A549 treated with CORT108297 at 1 μM for 4 hours (cell line): ENCODE measurements at places on chromosomes 2 and 18. TPM values are rescaled to one million over a fixed set of nuclear protein-coding genes. Genes with fewer than 3 reads are reported as not detected.

The FTCDNL1 gene
- total RNA-seq: 2.2 to 3.2 TPM (median 2.6 TPM) in 5 replicates

The ICOS gene
- not detected in 5 replicates for total RNA-seq

The NR4A2 gene
- 1.7 to 3.3 TPM (median 2.8 TPM) in 5 replicates for total RNA-seq

The CCT7 gene
- total RNA-seq: 572 to 977 TPM (median 585 TPM) in 5 replicates

The ALKAL2 gene
- total RNA-seq: not detected in 5 replicates

The COL3A1 gene
- 0.10 to 0.27 TPM (median 0.26 TPM) in 5 replicates for total RNA-seq

The CCDC85A gene
- 0.08 to 0.20 TPM (median 0.16 TPM) in 5 replicates for total RNA-seq

The CFC1 gene
- not detected in 5 replicates for total RNA-seq

The SERPINB13 gene
- not detected in 5 replicates for total RNA-seq

The HIBCH gene
- total RNA-seq: 13.2 to 19.5 TPM (median 13.6 TPM) in 5 replicates

The PARD3B gene
- total RNA-seq: 0.77 to 1.1 TPM (median 0.93 TPM) in 5 replicates

The PSMA8 gene
- not detected in 5 replicates for total RNA-seq

The LYPD1 gene
- total RNA-seq: 14.0 to 21.5 TPM (median 15.8 TPM) in 5 replicates

The ASB18 gene
- total RNA-seq: not detected in 5 replicates

The COL4A3 gene
- total RNA-seq: 0.43 to 1.2 TPM (median 0.69 TPM) in 5 replicates

The GATA6 gene
- 1.8 to 2.6 TPM (median 2.4 TPM) in 5 replicates for total RNA-seq

The TRIM43 gene
- 0.07 TPM in 1 of 5 replicates, not detected in the others for total RNA-seq

The TMEM247 gene
- total RNA-seq: not detected in 5 replicates

The UCN gene
- 0.48 to 2.5 TPM (median 1.6 TPM) in 5 replicates for total RNA-seq

The PLCD4 gene
- total RNA-seq: 0.33 to 0.59 TPM (median 0.40 TPM) in 5 replicates

The UBR3 gene
- 8.2 to 11.5 TPM (median 9.7 TPM) in 5 replicates for total RNA-seq

The BOLA3 gene
- total RNA-seq: 121 to 144 TPM (median 132 TPM) in 5 replicates
